T-helper 2 cell treated with Interferon-gamma antibody and Interleukin-4, amounts not matched to agents 5 μg/mL and 100 μg/mL, for 36 hours (primary cell): ENCODE measurements at places on chromosomes 6 and 20.

DNA sequence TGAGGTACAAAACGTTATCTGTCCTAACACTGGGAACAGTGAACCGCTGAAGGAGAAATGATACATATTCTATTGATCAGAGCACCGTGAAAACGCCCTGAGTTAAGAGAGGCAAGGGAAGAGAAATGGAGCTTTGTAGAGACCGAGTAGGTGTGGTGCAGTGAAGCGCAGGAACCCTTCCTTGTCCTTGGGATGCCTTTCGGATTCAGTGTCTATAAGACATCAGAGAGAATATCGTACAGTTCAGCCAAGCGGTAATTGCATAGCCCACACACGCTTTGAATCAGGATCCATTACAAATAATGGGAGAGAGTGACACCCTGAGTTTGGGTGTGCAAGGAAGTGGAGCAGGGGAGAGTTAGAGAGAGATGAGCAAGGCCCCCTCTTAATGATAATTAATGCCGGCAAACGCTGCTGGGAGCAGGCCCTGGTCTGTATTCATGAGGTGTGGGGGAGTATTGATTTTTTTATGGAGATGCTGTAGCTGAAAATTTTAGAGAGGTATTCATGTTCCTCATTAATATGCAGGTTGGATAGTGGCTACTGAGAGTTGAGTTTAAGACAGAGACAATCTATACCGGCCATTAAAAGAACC is 20.7 kb downstream of the NOX3 start:
- no peaks in the 10 kb centered on the region for H3K36me3 ChIP-seq
- H3K27me3 ChIP-seq: no peaks in the 10 kb centered on the region
- no peak overlapping the region for H3K4me3 ChIP-seq
- no peaks in the 10 kb centered on the region for H3K4me1 ChIP-seq

GRCh38 chr6:36113703-36114102 is 16.6 kb upstream of the MAPK13 start:
- peaks cover 51% of the 10 kb centered on the region for H3K36me3 ChIP-seq
- H3K27ac ChIP-seq: peak overlapping the region; percentile 50
- no peaks in the 10 kb centered on the region for H3K27me3 ChIP-seq
- no peak overlapping the region for H3K4me3 ChIP-seq

- H3K27ac ChIP-seq: no peak overlapping the region
- H3K4me1 ChIP-seq: peaks cover 7% of the 10 kb centered on the region
- no peak for DNase-seq
Measured at GRCh38 chr20:37343212-37343993, 2.5 kb upstream of the SRC start.

GRCh38 chr6:149249370-149250357 is 67.8 kb upstream of the TAB2 start:
- H3K27ac ChIP-seq: peak overlapping the region; percentile 73
- H3K27me3 ChIP-seq: no peaks in the 10 kb centered on the region
- peak overlapping the region; percentile 60 for H3K4me3 ChIP-seq
- DNase-seq: no peak

GRCh38 chr6:65638047-65638831 is 68.8 kb downstream of the EYS start:
- H3K36me3 ChIP-seq: no peaks in the 10 kb centered on the region
- H3K27me3 ChIP-seq: no peaks in the 10 kb centered on the region
- H3K4me1 ChIP-seq: no peaks in the 10 kb centered on the region

GRCh38 chr20:3233991-3234498 is 4.9 kb downstream of the SLC4A11 start:
- H3K27ac ChIP-seq: no peak overlapping the region
- no peaks in the 10 kb centered on the region for H3K4me1 ChIP-seq
- H3K4me3 ChIP-seq: no peak overlapping the region
- DNase-seq: no peak
